Activated CD4-positive, alpha-beta T cell treated with anti-CD3 and anti-CD28 coated beads, Interleukin-2, amount 50 U/mL, for 16 hours (primary cell): ENCODE measurements at places on chromosomes 2 and 18.

DNA sequence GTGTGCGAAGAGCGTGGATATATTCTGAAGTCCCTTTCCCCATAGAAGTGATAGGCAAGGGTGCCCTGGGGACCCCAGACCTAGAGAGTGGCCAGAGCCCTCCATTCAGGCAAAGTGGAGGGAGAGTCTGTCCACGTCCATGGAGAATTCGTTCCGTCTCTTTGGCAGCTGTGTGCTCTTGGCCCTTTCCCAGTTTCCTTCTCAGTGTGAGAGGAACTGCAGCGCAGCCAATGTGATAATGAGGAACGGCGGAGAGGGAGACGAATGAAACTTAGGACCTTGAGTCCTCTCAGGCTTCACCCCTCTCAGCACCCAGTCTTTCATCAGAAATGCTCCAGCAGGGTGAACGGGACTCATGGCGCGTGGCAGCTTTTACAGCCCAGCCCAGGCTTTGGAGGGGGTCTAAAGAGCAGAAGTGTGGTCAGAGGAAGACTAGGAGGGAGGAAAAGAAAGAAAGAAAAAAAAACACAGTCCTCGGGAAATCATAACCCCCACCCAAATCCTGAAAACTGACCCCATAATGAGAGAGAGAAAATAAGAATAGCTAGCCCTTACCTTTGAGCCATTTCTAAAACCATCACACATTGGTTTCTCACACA lies 95.0 kb upstream of the RIOK3 start:
- no peak for DNase-seq

DNA sequence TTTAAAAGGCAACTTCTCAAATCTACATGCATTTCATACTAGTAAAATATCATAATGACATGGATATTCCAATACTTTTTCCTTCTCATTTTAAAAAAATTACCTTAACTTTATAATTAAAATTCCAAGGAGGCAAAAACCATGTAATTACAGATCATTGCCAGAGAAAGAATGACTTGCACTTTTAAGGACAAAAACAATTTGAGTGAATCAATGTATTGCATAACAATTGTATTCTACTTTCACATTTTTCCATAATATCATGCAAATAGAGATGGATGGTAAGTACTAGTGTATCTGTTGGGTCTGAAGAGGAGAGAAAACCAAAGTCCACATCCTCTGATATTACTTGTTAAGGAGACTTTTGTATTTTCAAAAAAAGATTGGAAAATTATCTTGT lies 89.5 kb upstream of the NCK2 start:
- no peak for DNase-seq

GRCh38 chr2:240995041-240996021 lies 3.1 kb upstream of the SNED1 start:
- DNase-seq: no peak

DNA sequence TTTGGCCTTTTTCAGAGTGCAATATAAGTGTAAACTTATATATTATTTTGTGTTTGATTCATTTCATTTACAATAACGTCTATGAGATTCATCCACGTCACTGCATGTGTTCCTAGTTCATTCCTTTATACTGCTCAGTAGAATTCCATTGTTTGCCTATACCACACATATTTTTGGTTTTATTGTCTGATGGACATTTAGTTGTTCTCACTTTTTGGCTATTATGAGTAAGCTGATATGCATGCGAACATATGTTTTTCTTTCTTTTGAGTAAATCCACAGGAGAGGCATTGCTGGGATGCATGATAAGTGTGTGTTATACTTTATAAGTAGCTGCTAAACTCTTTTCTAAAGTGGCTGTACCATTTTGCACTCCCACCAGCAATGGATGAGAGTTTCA lies 314.8 kb upstream of the HS6ST1 start:
- DNase-seq: no peak

DNA sequence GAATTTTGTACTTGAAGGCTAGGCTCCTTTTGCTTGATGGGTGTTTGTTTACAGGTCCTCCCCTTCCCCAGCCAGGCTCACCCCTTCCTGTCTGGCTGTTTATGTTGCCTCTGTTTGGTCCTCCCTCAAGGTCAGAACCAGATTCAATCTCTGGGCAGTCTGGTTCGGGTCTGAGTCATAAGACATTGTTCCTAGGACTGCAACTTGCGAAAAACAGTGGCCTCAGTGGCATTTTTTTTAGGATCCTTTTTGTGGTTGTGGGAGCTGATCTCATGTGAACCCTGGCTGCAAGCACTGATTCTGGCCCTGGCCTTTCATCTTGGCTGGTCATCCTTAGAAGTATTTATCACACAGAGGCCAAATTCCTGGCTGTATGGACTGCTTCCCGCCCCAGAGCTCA lies 370.4 kb downstream of the CLIP4 start:
- no peak for DNase-seq

GRCh38 chr2:113894156-113894743 lies 4.4 kb downstream of the ACTR3 start:
- DNase-seq: peak; percentile 51

GRCh38 chr2:11498543-11499034 lies 32.6 kb upstream of the E2F6 start:
- peak; percentile 46 for DNase-seq

GRCh38 chr18:2108591-2108990 lies 462.7 kb downstream of the METTL4 start:
- no peak for DNase-seq

DNA sequence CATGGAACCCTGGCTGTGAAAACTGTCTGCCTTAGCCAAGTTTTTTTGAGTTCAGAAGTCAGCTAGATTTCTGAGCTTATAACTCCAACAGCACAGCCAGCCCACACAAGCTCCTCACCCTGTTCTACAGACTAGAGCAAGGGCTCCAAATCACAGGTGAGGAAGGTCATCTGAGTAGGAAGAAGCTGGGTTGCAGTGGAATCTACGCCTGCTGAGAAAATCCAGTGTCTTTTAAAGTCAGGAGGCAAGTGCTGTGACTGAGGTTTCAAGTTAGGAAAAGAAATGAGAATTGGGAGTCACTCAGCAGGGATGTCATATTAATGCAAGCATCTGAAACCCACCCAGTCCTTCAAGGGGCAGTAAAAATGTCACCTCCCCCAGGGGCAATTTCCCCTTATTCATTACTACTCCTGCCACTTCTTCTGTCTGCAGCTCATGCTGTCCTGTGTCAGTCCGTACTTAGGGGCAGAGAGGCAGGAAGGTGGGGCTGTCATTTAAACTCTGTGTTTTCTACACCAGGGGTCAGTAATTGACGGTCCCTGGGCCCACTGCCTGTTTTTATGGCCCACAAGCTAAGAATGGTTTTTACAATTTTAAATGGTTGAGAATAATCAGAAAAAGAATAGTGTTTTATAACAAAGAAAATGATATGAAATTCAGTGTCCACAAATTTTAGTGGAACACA lies 551.1 kb downstream of the BCL11A start:
- DNase-seq: no peak

GRCh38 chr2:68386365-68386764 lies 21.3 kb downstream of the PLEK start:
- no peak for DNase-seq

DNA sequence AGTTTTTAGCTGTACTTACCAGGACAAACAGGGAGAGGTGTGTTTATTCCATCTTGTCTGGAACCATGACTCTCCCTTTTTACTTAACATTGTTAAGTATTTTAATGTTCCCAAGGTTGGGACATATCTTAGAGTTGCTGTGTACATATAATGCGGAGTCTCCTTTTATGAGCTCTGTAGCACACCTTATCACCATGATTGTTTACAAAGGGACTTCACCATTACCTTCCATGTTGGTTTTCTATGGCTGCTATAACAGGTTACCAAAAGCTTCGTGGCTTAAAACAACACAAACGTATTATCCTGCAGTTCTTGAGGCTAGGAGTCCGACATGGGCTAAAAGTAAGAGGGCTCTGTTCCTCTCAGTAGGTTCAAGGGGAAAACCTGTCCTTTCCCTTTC lies 164.3 kb downstream of the GALNT1 start:
- DNase-seq: no peak

DNA sequence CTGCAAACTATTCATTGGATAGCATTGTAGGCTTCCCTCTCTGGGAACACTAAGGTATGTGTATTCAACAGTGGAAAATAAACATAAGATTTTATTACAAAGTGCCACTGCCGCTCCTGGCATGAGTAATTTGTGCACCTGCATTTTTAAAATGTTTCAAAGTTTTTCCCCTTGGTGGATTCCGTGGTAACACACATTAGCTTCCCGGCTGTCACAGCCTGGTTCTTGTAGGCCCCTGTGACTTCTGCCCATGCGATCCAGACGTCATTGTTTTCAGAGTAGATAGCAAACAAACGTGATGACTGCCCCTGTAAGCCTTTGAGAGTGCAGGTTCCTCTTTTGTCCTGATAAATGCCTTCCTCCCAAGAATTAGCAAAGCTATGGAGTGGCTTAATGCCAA lies 421.0 kb downstream of the ZNF521 start:
- no peak for DNase-seq

GRCh38 chr18:64809801-64810200 lies 660.9 kb upstream of the LINC00305 start:
- no peak for DNase-seq
